Daoy (cell line): ENCODE measurements at places on chromosomes 12 and 14. TPM values are rescaled to one million over a fixed set of nuclear protein-coding genes. Genes with fewer than 3 reads are reported as not detected.

DNA sequence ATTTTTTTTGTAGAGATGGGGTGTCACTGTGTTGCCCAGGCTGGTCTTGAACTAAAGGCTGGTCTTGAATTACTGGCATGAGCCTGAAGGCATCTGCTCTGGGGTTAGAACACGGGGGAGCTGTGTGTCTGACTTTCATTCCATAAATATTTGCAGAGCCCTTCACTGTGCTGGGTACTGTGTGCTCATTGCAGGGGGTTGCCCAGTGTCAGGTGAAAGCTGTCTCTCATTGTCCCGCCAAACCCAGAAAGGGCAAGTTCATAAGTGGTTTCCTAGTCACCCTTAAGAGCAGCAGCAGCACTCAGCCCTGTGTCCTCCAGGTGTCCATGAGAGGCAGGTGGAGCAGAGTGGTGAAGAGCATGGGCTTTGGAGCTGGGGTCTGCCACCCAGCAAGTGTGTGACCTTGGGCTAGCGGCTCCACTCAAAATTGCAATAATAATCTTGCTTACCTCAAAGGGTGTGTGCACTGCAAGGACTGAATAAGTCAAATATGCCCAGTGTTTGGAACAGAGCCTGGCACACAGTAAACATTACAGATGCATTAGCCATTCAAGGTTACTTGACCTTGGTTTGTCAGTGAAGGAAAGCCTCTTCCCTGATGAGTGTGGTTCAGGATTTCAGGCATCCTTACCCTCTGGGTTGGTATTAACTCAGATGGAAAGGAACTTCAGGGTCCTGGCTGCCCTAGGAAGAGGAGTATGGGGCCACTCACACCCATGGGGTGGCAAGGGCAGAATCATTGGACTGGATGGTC lies 4.4 kb upstream of the SMIM41 start:
- no peak for DNase-seq

Gene BICDL1
- 0.65 and 0.80 TPM in 2 replicates for total RNA-seq

- peak; percentile 36 for DNase-seq
These were observed 310.1 kb downstream of the SYT1 start for GRCh38 chr12:79174626-79175025.

Gene MIA2
- total RNA-seq, result 19.1 and 27.7 TPM in 2 replicates

DNA sequence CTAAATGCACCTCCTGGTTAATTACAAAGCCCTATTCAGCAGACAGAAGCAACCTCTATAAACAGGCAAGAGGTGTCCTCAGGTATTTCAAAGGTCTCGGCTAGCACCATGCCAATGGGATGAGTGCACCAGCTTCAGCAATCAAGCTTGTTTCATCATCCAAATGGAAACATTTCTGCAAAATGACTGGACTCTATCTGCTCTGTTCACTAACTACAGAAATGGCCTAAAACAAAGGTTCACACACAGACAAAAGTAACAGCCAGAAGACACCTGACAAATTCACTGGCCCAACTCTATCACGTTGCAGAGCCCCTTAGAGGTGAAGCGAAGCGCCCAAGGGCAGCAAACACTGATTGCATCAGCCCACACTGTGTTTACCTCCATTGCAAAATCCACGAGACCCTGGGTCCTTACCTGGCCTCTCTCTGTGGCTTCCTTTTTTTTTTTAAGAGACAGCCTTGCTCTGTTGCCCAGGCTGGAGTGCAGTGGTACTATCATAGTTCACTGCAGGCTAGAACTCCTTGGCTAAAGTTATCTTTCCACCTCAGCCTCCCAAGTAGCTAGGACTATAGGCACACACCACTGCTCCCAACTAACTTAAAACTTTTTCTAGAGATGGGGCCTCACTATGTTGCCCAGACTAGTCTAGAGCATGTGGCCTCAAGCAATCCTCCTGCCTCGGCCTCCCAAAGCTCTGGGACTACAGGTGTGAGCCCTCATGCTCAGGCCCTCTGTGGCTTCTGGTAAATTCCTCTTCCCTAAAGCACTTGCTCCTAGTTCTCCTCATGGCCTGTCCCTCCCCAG lies 8.5 kb upstream of the SYNE3 start:
- no peak for DNase-seq
